ENCODE measurements at places on chromosomes 3 and 15.

- no peak for DNase-seq
These were observed 23.1 kb downstream of the SRPRB start for GRCh38 chr3:133828576-133829309.

GRCh38 chr3:72957297-72957696 is 39.3 kb upstream of the PPP4R2 start:
- DNase-seq, result no peak

DNA sequence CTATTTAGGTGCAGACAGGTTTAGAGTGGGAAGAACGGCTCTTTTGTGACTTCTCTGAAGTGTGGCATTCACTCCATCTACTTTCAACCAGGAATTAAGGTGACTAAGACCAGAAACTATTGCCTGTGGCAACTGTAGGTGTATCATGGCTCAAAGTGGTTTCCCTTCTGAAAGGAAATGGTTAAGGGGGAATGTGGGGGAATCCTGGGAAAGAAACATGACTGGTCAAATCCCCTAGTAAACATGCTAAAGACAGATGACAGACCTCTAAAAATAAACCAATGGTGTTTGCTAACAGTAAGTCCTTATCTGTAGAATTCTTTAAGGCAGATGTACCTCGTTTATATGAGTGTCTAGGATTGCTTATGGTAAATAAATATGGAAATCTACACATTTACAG is 56.9 kb downstream of the MEGF11 start:
- DNase-seq, result no peak

- DNase-seq, result no peak
These were observed 67.6 kb downstream of the FNDC3B start for GRCh38 chr3:172106989-172107388.

GRCh38 chr3:146974001-146974400 is 368.9 kb upstream of the PLSCR5 start:
- DNase-seq, result no peak

DNA sequence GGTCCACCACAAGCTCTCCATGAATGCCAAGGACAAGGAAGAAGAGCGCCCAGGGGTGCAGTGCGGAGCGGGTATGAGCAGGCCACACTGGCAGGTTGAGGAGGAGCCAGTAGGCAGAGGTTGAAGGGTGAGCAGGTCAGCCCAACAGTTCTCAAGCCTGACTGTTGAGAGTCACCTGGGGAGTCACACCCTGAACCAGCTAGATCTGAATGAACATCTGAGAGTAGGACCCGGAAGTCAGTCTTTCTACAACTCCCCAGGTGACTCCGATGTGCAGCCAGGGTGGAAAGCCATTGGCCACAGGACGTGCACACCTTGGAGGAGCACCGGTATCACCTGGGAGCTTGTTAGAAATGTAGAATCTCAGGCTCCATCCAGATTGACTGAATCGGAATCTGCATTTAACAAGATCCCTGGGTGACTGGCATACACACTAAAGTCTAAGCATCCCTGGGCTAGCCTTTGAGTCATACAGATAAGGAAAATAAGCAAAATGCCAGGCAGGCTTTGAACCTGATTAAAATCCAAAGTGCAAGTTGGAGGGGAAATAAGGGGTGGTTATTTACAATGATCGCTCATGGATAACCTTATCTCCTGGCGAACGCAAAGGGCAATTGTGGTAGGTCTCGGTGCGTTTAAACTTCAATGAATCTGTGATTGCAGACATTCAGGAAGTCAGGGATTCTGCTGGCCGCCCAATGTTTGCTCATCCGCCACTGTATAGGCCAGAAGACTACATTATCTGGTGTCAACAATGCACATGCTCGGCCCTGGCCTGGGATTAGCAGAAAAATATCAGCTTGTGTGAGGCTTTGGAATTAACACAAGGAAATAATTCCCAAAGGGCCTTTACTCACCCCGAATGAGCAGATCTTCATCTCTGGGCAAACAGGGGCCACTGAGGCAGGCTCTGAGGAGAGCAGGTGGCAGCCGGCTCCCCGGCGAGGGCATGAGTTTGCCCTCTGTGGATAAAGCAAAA is 11.7 kb upstream of the LYZL4 start:
- no peak for DNase-seq

- DNase-seq, result no peak
These were observed 7.1 kb upstream of the PXK start for GRCh38 chr3:58325525-58325992.

- no peak for DNase-seq
These were observed 68.2 kb downstream of the SUMF1 start for GRCh38 chr3:4398941-4399245.

- no peak for DNase-seq
These were observed 78.2 kb downstream of the DGKG start for GRCh38 chr3:186283651-186284348.

- DNase-seq, result no peak
These were observed 20.0 kb upstream of the PIAS1 start for GRCh38 chr15:68034081-68034480.

DNA sequence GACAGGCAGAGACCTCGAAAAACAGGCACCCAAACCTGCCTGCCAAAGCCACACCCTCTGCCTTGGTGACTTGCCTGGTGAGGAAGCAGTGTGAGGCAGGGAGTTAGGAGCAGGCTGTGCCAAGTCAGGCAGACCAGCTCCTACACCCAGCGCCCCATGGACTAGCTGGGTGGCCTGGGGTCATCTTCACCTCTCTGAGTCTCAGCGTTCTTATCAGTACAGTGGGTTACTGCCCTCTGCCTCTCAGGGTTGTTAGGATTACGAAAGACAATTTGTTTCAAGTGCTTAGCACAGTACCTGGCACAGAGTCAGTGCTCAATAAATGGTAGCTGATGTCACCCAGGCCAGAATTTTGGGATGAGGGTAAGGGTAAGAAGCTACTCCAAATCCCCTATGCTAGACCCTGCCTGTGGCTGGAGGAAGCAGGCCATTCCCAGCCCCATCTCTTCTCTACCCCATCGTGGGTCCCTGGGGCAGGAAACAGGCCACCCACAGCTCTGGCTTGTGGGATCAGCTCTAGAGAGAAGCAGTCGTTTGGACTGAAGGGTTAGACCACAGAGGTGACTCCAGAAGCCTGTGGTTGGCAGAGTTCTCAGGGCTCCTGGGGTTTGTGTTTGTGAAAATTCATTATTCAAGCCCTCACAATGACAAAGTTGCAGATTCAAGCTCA is 10.1 kb downstream of the SLC51B start:
- no peak for DNase-seq

GRCh38 chr3:85939074-85939482 is 980.3 kb downstream of the CADM2 start:
- peak; percentile 16 for DNase-seq

DNA sequence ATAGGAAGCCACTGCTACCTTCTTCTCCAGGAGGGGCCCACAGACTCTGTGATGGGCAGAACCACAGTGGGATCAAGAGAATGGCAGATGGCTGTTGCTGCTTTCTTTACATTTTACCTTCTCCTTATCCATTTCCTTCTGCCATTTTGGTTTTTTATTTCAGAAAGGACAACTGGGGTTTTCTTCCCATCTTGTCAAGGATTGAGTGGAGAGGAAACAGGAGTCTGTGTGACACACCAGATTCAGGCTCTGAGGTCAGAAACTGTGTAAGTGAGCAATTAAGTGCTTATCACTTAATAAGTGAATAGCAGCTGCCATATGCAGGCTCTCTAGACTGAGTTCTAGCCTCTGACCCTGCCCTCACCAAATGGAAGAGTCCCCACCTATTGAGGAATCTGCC is 47.3 kb downstream of the ITGB5 start:
- no peak for DNase-seq

DNA sequence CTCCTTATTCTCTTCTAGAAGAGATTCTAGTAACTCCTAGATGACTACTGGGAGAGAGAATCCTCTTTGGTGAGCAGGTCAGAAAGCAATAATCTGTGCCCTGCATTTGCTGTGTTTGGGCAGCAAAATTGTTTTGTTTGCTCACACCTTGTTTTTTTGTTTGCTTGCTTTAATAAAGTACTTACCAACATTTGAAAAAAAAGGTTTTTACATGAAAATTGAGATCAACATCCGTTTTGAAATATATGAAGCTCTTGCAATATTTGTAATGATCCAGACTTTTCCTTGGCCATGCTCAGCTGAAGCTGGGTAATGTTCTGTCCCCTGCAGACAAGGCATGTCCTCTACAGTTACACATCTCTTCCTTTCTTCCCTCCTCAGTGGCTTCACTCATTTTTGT is 62.2 kb downstream of the DIPK2A start:
- no peak for DNase-seq

DNA sequence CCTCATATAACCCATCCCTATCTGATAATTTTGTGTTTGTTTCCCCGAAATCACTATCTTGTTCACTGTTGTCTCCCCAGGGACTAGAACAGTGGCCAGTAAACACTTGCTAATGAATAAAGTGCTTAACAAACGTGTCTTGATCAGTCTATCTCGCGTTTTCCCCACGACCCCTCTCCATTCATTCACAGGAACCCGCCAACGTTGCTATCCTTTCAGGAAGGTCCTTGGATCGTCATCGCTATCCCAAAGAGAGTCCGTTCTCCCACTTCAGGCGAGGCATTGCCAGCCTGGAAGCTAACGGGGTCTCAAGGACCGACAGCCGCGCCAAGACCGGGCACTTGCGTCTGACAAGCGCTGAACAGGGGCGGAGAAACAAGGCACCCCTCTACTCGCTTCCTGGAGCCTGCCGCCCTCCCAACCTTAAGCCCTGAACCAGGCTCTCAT is 344 bp downstream of the LINS1 start:
- no peak for DNase-seq

GRCh38 chr15:99414755-99415731 is 150.7 kb upstream of the MEF2A start:
- no peak for DNase-seq

DNA sequence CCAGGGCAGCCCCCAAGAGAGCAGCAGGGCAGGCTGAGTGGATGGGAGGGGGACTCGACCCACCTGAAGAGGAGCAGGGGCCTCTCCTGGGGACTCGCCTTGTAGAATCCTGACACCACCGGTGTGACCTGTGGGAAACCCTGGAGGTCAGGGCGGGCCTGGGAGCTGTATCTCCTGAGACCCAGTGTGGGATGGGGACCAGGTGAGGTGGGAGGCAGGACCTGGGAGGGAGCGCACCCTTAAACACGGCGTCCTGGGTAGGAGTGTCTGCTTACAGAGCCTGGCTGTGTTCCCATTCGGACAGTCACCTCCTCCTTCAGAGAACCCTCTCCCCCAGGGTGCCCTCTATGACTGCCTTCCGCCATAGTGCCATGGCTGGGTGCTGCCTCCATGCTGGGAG is 27.1 kb downstream of the C15orf39 start:
- DNase-seq, result no peak

DNA sequence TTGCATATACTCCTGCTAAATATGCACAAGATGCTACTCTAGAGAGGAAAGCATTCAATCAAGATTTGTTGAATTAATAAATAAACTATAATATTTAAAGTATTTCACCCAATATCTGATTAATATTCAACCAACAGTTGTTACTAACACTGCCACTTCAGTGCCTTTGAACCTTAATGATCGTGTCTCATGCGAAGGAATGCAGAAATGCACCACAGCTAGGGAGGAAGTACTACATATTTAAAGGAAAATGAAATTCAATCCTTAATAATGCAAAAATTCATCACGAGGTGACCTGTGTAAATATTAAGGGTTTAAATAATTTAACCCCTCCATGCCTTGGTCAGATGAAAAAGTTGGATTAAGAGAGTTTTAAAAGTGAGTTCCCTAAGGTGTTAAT is 114.2 kb upstream of the DAZL start:
- DNase-seq, result no peak

- DNase-seq, result no peak
These were observed 3.9 kb downstream of the KATNBL1 start for GRCh38 chr15:34206011-34206410.

GRCh38 chr3:46867550-46867898 is 4.3 kb upstream of the MYL3 start:
- DNase-seq, result no peak

DNA sequence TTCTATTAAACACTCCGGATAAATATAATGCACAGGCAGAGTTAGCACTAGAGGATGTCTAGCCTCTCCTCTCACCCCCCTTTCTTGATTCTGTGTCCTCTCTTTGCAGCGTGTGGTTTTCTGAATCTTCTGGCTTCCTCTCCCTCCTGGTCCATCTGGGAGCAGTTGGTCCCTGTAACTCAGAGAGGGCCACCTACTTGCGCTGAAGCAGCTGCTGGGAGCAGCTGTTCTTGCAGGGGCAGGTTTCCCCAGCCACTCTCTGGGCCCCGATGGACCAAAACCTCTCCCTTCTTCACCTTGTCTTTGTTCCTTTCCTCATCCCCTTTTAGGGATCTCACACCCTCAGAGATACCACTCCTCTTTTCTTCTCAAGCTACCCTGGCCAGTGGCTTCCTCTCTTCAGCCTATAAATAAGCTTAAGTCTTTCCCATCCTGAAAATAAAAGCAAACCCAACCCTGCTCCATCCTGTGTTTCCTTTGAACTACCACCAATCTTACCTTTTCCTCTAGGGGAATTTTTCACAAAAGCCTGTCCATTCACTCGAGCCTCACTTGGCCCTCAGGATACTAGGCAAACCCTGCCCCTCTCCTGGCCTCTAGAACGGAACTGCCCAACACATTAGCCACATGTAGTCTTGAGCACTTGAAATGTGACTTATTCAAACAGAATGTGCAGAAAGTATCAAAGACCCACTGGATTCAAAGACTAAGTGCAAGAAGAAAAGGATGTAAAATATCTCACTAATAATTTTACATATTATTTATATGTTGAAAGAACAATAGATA is 59.7 kb downstream of the STARD5 start:
- DNase-seq, result no peak

- no peak for DNase-seq
These were observed 30.6 kb downstream of the PTX3 start for GRCh38 chr3:157467200-157467599.

GRCh38 chr3:128929364-128929763 is 49.9 kb downstream of the ACAD9 start:
- DNase-seq, result no peak

- DNase-seq, result no peak
These were observed 45.3 kb downstream of the HCN4 start for GRCh38 chr15:73323374-73323955.

DNA sequence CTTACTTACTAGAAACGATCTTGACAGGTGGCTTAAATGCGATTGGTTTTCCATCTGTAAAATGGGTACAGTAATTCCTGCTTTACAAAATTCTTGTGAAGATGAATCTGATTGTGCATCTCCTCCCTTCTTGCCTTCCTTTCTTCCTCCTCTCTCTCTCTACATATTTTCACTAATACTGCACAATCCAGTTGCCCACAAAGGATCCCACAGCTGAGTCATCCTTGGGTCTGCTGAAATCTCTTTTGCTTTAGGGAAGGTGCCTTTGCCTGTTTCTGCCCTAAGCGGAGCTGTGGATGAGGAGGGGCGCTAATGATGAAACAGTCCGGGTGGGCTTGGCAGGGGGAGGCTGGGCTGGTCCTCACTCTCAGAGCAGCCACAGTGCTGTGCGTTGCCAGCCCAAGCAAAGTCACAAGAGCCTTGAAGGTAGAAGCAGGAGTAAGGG is 46.1 kb downstream of the AMOTL2 start:
- no peak for DNase-seq

- DNase-seq, result no peak
These were observed 29.0 kb downstream of the CPOX start for GRCh38 chr3:98564282-98565005.

DNA sequence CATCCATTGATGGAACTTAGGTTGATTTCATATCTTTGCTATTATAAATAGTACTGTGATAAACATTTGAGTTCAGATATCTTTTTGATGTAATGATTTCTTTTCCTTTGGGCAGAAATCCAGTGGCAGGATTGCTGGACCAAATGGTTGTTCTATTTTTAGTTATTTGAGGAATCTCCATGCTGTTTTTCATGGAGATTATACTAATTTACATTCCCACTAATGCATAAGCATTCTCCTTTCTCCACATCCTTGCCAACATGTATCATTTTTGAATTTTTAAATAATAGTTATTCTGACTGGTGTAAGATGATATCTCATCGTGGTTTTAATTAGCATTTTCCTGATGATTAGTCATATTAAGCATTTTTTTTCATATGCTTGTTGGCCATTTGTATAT is 144.0 kb upstream of the SUCLG2 start:
- no peak for DNase-seq
